ENCODE measurements at places on chromosomes 5 and 9. TPM values are rescaled to one million over a fixed set of nuclear protein-coding genes. Genes with fewer than 3 reads are reported as not detected.

TAF7 gene
- 99.9 TPM for total RNA-seq

DNA sequence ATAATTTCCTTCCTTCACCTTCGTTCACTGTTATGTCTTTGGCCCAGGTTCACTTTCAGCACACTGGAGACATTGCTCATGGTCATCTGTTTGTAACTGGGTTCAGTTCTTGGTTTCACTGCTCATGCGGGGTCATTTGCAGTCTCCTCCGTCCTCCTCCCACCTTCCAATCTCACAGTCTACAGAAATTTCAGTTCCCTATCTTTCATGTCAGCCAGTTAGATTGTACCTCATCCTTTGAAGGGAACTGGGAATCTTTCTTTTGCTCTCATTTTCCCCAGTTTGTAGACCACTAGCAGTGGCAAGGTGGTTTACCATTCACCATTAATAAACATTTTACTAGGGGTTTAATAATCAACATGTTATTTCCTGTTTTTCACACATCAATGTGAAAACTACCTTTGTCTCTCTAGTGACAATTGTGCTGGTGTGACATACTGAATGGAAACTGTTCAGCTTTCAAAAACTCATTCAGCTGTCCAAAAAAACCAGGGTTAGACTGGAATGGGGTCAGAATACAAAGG lies 100.9 kb upstream of the IL6ST start:
- no peak for DNase-seq

PCDHB2 gene
- total RNA-seq, result 3.3 TPM

- DNase-seq, result no peak
Observed at GRCh38 chr5:151224372-151224771, 480 bp upstream of the CCDC69 start.

DNA sequence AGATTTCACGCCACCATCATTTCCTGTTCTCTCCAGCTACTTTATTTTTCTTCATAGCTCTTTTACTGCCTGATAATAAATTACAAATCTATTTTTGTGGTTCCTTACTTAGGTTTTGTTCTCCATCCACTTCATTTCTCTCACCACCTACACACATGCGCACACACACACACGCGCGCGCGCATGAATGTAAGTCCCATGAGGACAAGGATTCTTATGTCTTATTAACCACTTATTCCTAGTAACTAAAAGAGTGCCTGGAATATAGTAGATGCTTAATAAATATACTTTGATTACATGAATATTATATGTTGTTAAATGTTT lies 116.5 kb downstream of the TRPM6 start:
- no peak for DNase-seq

GRCh38 chr9:33815781-33816180 lies 1.2 kb upstream of the UBE2R2 start:
- DNase-seq, result no peak

- DNase-seq, result no peak
Observed at GRCh38 chr9:78674874-78675273, 377.9 kb downstream of the PSAT1 start.

- no peak for DNase-seq
Observed at GRCh38 chr9:83034026-83034425, 28.9 kb downstream of the RASEF start.

GRCh38 chr9:426264-426663 lies 211.6 kb downstream of the DOCK8 start:
- DNase-seq, result no peak

DNA sequence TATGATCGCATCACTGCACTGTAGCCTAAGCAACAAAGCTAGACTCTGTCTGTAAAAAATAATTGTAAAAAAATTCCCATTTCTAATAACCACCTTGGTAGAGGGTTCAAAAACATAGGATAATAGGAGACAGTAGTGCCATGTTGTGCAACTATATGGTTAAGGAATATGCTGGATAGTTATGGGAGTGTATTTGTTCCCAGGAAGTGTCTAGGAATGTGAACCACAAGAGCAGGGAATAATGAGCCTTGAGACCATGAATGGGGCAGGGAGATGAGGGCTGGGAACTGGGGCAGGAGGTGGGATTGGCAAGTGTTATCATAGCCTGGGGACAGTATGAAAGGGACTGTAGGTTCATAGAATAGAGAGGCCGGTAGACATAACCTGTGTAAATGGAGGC lies 50.4 kb downstream of the RUSC2 start:
- no peak for DNase-seq

DNA sequence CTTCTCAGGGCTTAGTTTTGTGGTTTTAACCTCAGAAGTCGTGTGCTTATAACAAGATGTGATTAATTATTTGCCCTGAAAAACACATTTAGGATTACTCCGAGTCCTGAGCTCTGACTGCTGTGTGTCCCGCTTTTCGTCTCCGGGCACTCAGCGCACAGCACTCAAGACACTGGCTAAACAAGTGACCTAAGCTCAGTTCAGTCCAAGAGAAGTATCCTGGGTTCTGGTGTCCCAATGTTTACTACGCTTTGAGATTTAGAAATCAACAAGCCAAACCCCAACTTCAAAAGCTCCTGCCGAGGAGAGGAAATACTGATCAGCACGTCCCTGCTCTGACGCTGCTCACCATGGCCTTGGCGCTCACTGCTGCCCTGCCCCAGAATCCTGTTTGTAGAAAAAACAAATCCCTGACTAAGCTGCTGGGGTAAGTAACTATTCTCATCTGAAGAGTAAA lies 53.2 kb downstream of the IPPK start:
- DNase-seq, result no peak

DNA sequence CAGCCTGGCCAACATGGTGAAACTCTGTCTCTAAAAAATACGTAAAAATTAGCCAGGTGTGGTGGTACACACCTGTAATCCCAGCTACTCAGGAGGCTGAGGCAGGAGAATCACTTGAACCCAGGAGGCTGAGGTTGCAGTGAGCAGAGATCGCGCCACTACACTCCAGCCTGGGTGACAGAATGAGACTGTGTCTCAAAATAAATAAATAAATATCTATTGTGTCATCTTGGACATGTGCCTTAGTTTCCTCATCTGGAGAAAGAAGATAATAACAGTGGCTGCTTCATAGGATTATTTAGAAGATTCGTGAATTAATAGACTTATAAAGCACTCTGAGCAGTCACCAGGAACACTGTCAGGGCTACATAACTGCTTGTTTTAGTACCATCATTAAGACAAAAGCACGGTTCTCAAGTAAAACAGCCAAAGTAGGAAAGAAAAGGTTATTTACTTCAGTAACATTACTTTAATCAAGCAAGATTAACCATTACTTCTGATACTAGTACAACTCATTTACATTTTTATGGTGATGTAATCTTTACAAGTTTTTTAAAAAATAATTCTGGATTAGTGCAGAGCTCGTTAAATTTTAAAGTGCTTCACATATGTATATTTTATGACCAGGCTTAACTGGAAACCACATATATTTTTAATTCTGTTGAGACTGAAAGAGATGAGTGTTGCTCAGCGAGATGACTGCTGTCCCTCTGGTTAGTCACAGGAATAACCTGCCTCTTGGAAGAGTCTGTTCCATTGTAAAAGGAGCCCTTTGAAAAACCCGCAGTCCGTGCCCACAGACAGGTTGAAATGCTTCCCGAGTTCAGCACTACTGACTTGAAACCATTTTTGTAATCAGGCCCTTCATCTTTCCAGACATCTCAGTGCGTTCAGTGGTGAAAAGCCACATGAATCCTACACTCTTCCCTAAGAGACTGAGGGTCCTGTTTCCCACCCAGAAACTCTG lies 36.7 kb downstream of the ANKH start:
- no peak for DNase-seq

GRCh38 chr5:110957934-110958333 lies 113.6 kb upstream of the TSLP start:
- DNase-seq, result no peak

GRCh38 chr5:77971776-77972468 lies 195.8 kb upstream of the TBCA start:
- DNase-seq, result no peak

TRMO gene
- total RNA-seq, result 6.2 TPM

DNA sequence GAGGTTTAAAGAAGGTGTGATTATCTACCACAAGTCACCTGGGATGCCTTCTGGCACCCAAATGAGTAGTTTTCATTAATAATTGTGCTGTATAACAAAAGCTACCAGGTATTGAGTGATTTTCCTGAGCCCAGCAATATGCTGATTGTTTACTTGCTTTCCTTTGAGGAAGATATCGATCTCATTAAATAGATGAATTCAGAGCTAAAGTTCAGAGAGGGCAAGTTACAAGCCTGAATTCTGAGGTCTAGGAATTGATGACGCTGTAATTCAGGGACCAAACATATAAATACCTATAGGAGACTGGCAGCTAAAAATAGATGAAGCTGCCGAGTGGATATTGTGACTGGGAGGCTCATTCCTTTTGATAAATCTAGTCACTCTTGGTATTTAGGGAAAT lies 1.1 kb downstream of the ERCC6L2 start:
- no peak for DNase-seq

GRCh38 chr9:121286973-121287741 lies 19.2 kb downstream of the GSN start:
- peak; percentile 86 for DNase-seq

DNA sequence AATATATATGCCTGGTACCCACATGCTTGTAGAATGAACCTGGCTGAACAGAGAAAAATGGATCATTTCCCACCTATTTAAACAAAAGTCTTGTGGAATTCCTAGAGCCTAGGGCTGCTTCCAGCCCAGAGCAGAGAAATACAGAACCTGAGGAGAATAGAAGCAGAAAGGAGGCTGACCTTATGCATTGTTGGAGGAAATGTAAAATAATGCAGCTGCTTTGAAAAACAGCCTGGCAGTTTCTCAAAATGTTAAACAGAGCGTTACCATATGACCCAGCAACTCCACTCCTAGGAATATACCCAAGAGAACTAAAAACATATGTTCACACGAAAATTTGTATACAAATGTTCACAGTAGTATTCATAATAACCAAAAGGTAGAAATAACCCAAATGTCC lies 15.1 kb downstream of the MAPKAP1 start:
- no peak for DNase-seq

DNA sequence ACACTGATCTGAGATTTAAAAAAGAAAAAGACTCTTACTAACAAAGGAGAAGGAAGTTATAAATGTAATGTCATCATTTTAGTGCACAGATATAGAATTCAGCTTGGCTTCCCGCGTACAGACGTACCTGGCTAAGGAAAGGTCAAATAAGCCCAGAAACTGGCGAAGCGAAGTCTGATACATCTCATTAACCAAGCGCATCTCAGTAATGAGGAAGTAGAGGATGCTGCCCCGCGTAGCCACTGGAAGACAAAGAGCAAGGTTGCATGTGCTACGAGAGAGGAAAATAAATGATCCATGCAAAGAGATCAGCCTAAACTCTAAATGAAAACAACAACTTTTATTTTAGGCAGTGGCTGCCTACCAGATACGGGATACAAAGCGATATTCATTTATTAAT lies 208.8 kb downstream of the DNAH5 start:
- no peak for DNase-seq

Measured in heart left ventricle (tissue), 16 donors.